Dermis microvascular lymphatic vessel endothelial cell (primary cell): ENCODE measurements at places on chromosomes 7 and 10. TPM values are rescaled to one million over a fixed set of nuclear protein-coding genes. Genes with fewer than 3 reads are reported as not detected.

The RBM20 gene
- 0.77 and 1.5 TPM in 2 replicates for total RNA-seq

The OR6B1 gene
- not detected in 2 replicates for total RNA-seq

The CDH23 gene
- total RNA-seq: under 0.01 TPM in 2 replicates

The MARCHF5 gene
- total RNA-seq: 23.5 and 26.4 TPM in 2 replicates

The FHIP2A gene
- total RNA-seq: 23.5 and 31.5 TPM in 2 replicates
